ENCODE measurements at places on chromosomes 13 and 19.

GRCh38 chr19:19444681-19445155 is 39.2 kb downstream of the GATAD2A start:
- DNase-seq = peak; percentile 48

- no peak for DNase-seq
Observed at GRCh38 chr19:34779652-34780051, 6.6 kb upstream of the ZNF599 start.

DNA sequence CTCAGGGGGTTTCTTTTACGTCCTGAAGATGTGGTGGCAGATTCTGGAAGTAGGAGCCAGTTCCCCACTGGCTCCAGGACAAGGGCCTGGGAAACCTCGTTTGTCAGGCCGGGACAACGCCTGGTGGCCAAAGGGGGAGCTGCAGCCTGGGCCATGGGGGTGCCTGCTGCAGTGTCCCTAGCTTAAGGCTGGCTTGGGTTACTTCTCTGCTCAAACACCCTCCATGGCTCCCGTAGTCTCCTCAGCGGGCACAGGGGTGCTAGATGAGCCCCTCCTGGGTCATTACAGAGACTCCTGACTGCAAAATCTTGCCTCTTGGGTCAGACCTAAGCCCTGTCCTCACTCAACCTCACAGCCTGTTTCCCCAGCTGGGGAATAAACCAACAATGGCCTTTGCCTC is 14.7 kb downstream of the CILP2 start:
- peak; percentile 39 for DNase-seq

- DNase-seq = peak; percentile 37
Observed at GRCh38 chr13:97121894-97122293, 100.2 kb upstream of the MBNL2 start.

DNA sequence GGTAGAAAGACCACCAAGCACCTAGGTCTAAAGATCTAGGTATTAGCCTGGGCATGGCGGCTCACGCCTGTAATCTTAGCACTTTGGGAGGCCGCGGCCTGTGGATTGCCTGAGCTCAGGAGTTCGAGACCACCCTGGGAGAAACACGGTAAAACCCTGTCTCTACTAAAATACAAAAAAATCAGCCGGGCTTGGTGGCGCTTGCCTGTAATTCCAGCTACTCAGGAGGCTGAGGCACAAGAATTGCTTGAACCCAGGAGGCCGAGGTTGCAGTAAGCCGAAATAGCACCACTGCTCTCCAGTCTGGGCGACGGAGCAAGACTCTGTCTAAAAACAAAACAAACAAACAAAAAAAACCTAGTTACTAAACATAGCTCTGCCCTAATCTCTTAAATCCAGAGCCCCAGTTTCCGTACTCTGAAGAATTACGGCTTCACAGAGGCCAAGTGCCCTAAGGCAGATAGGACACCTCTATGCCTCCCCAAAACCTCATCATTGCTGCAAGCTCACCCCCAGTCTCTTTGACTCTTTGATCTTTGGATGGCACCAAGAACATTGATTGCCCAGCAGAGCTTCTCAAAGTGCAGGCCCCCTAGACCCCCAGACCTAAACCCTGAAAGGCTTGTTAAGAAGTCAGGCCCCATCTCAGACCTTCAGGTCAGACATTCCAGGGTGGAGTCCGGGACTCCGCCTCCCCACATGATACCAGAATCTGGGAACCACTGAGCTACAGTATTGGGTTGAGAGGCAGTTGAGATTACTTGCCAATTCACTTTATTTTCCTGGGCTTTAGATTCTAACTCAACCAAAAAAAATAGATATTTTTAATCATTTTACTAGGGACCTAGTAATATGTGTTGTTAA is 2.8 kb downstream of the COL4A2 start:
- DNase-seq = no peak

DNA sequence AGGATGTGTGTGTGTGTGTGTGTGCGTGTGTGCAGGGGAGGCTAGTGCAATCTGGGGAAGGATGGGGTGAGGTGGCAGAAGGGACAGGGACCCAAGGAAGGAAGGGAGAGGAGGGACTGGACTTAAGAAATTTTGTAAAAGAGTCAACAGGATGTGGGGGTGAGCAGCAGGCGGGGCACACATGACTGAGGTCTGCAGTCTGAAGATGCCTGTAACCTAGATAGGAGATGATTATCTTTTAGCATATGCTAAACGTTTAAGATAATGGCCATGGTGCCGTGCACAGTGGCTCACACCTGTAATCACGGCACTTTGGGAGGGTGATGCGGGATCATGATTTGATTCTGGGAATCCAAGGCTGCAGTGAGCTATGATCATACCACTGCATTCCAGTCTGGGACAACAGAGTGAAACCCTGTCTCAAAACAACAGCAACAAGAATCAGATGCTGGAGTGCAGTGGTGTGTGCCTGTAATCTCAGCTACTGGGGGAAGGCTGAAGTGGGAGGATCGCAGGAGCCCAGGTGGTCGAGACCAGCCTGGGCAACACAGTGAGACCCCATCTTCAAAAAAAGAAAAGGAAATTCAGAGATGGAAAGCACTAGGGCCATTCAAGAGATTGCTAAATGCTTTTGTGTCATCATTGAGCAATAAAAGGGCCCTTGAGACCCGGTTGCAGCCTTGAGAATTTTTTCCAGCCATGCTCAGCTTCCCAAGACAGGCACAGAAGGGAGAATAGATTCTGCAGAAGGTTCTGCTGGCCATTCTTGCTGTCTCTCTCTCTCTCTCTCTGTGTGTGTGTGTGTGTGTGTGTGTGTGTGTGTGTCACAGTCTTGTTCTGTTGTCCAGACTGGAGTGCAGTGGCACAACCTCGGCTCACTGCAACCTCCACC is 3.8 kb upstream of the ZNF414 start:
- DNase-seq = peak; percentile 84

GRCh38 chr13:69580255-69580654 is 527.4 kb upstream of the ATXN8OS start:
- no peak for DNase-seq

DNA sequence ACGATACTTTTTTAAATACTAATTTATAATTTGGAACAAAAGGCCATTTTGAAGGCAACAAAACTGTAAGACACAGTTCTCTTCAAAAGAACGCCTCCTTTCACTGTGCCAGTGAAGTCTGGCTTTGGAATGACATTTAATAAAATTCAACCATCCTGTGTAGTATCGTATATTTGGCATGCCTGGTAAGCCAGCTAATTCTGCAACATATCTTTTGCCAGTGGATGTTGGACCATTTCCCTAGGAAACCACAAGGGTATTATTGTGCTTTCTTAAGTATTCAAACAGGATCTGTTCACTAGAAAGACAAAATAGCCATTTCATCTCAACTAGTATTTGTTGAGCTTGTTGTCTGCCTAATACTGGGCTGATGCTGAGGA is 111.6 kb downstream of the RGCC start:
- DNase-seq = no peak

- no peak for DNase-seq
Observed at GRCh38 chr19:5150902-5151741, 182.2 kb downstream of the KDM4B start.

DNA sequence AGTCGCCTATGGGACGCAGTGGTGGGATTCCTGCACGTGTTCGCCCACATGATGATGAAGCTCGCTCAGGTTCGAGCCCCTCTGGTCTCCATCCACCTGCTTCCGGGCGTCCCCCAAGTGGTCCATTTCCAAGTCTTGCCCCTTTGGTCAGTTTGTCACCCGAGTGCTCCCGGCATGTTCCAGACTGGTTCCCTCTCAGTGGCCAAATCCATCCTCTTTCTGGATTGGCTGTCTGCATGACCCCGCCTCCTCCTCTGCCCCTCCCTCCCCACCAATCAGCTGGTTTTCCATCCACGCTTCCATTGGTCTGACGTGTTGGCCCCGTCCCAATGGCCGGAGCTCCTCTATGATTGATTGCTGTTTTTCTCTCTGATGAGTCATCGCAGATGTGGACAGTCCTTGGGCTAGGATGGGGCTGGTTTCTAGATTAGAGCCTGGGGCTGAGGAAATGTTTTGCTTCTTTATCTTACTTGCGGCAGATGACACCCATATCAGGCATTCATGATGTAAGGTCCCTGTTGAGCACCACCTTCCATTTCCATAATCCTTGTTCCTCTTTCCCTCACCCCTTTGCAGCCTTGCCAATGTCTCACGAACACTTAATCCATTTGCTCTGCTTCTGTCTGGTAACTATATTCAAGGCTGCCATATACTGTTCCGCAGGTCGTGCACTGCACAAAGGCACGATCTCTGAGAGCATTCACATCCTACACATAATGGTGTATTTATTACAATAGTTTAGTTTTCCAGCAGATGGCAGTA is 73.8 kb downstream of the MAP4K1 start:
- DNase-seq = peak; percentile 88

DNA sequence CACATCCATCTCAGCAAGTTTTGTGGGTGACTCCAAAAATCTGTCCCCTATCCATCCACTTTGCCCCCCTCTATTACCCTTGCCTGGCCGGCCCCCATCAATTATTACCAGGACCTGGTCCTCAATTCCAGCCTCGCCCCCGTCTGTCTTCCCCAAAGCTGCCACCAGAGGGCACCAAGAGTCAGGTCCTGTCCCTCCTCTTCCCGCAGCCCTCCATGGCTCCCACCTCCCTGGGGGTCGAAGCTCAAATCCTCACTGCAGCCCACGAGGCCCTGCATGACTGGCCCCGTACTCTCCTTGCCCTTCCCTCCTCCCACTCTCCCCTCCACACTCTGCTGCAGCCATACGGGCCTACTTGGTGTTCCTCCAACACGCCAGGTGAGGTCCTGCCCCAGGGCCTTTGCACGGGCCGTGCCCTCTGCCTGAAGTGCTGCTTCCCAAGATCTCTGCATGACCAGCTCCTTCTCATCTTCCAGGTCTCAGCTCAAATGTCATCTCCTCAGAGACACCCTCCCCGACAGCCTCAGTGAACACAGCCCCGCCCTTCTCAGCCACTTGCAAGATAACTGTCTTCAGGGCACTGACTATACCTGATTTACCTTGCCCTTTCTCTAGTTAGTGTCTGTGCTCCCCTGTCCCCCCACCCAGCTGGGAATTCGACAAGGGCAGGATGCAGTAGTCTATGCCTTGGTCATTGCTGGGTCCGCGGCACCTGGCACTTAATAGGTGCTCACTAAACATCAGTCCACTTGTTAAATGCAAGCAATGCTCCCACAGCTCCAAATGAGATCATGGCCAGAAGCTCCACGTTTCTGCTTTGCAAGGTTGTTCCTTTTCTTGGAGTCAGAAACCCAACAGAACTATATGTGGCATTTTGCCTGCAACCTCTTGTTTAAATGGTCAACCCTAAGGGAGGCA is 16.8 kb upstream of the SEMA6B start:
- peak; percentile 71 for DNase-seq

DNA sequence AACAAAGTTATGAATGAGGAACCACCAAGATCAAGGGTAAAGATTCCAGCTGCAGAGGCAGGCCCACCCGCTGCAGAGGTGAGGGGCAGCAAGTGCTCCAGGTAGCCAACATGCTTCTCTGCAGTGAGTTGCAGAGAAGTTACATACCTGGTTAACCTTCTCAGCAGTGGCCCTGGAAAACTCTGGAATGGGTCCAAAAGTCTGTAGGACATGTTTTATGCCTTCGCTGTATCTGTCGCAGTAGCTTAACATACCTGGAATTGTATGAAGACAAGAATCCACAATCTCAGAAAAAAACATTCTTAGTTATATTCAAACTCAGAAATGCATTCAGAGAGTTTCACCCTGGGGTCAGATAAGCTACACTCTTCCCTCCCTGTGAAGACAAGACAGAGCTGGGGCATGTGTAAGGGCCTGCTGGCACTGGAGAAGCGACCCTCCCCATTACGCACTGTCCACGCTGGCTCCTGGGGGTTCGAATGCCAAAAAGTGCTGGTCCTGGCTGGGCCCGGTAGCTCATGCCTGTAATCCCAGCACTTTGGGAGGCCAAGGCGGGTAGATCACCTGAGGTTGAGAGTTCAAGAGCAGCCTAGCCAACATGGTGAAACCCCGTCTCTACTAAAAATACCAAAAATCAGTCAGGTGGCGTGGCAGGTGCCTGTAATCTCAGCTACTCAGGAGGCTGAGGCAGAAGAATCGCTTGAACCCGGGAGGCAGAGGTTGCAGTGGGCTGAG is 121.0 kb downstream of the CRYL1 start:
- DNase-seq = no peak

DNA sequence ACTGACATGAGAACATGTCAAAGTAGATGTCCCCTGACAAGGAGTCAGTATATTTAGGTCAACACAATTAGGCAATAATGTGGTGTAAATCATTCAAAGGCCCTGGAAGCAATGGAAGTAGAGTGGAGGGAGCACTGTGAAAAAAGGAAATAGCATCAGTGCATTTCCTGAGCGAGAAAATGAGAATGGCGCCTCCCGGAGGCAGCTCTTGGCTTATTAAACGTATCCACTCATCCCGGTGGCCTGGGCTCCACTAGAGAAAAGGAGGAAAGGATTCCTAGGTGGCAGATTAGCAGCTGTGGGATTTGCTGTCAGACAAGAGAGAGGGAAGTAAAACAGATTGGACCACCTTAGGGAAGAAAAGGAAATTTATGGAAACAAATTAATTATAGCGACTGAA is 173.7 kb upstream of the TMTC4 start:
- no peak for DNase-seq

DNA sequence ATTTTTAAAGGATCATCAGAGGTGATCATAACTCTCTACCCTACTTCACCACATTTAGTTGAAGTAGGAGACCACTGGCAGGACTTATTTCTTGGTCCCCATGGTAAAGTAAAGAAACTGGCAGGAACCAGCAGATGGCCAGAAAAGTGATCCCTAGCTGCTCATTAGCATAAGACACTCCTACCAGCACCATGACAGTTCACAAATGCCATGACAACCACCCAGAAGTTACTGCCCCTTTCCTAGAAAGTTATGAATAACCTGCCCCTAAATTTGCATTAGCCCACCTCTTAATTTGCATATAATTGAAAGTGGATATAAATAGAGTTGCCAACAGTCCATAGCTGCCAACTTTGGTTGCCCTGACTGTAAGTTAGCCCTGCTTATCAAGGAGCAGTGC is 18.4 kb upstream of the RUBCNL start:
- DNase-seq = no peak

GRCh38 chr13:47310401-47310800 is 413.5 kb upstream of the HTR2A start:
- DNase-seq = no peak

DNA sequence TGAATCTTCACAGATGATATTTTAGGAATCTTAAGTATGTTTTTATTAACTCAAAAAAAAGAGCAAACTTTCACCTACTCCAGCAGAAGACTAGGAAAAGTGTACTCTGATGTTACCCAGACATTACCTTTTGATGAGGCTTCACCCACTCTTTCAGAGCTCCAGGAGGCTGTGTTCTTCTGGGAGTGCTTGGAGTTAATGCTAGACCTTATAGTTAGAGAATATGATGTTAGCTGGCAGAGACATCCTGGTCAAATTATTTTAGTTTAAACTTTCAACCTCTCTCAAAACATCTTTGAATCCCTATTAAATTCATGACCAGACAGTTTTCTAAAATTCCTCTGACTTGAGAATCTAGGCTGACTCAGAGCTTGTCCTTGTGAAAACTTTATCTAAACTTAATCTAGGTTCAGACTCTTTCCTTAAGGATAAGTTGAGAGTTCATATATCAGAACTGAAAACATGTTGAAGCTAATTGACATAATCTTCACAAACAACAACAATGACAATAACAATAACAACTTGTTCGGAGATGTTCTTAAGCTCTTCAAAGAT is 82.8 kb downstream of the ITGBL1 start:
- no peak for DNase-seq

- DNase-seq = peak; percentile 10
Observed at GRCh38 chr19:10998045-10998533, 37.3 kb downstream of the SMARCA4 start.
